ENCODE measurements at places on chromosomes 6 and 20.

- DNase-seq = no peak
These were observed 5.2 kb upstream of the PRPH2 start for GRCh38 chr6:42727627-42728026.

- DNase-seq = no peak
These were observed 464.9 kb upstream of the SOX4 start for GRCh38 chr6:21128601-21129000.

DNA sequence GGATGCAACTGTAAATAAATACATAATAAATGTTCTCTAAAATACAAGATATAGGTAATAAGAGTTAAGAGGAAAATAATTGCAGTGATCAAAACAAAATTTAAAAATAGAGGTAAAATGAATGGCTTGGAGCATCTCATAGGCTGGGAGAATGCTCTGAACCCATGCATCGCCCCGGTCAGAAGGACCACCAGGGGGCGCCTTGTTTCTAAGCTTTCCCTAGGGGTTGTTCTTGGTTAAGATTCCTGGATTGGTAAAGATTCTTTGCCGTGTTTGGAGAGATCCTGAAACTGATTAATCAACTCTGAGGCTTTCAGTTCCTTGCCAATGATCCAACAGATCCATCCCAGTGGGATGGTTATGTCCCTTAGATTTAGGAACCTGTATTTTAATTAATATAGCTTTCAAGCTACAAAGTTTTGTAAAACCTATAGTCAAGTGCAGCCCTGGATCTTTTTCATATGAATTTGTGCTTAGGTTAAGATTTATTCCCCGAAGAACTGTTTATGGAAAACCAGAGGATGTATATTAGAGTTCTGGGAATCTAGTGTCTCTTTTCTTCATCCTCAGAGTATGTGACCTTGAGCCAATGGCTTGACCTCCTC lies 45.3 kb upstream of the PRELID3B start:
- DNase-seq = peak; percentile 2

GRCh38 chr6:138431256-138432062 lies 27.4 kb downstream of the HEBP2 start:
- no peak for DNase-seq

GRCh38 chr20:63747622-63748069 lies 8.1 kb downstream of the SLC2A4RG start:
- no peak for DNase-seq

DNA sequence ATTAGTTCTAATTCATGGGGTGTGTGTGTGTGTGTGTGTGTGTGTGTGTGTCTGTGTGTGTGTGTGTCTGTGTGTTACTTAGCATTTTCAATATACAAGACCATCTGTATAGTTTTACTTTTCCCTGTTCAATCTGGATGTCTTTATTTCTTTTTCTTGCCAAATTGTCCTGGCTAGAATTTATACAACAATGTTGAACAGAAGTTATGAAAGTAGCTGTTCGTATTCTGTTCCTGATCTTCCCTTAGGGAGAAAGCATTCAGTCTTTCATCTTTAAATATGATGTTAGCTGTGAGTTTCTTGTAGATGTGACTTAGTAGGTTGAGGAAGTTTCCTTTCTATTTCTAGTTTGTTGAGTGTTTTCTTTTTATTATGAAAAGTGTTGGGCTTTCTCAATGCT lies 334.7 kb upstream of the RNF24 start:
- no peak for DNase-seq

GRCh38 chr6:34346175-34347119 lies 46.0 kb downstream of the NUDT3 start:
- DNase-seq = no peak

- peak; percentile 14 for DNase-seq
These were observed 223.6 kb upstream of the CITED2 start for GRCh38 chr6:139597771-139598755.

- no peak for DNase-seq
These were observed 13.1 kb downstream of the GABRR1 start for GRCh38 chr6:89204096-89204495.

- DNase-seq = no peak
These were observed 77.3 kb downstream of the CD40 start for GRCh38 chr20:46195264-46196036.

DNA sequence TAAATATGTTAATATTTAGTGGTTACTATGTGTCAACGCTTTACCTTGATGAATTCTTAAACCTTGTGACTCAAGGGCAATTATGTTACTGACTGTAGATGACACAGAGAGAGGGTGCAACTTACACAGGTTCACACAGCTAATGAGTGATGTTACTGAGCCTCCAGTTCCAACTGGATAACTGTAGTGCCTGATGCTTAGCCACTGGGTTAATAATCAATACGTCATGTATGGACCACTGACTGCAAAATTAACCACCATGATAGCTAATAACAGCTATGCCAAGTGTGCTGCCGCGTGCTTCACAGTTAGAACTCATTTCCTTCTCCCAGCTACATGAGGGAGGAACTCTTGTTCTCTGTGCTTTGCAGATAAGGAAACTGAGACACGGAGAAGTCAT lies 45.4 kb downstream of the SIRPA start:
- DNase-seq = no peak

DNA sequence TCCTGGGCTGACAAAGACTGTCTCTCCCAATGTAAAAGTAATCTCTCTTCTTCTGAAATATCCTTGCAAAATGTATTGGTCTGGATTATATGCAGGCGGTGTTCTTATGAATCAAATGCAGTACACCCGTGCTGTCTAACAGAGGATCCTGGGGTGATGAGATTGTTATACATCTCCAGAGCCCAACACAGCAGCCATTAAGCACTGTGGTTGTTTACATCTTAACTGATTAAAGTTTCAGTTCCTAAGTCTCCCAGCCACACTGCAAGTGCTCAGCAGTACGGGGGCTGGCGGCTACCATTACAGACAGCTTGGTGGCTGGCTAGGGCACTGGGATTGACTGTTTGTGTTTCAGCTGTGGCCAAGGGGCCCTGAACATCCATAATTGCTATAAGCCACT lies 7.0 kb downstream of the UNC93A start:
- DNase-seq = no peak

GRCh38 chr6:167050903-167051302 lies 51.7 kb downstream of the CEP43 start:
- DNase-seq = no peak
